ENCODE measurements at places on chromosomes 5 and 9.

DNA sequence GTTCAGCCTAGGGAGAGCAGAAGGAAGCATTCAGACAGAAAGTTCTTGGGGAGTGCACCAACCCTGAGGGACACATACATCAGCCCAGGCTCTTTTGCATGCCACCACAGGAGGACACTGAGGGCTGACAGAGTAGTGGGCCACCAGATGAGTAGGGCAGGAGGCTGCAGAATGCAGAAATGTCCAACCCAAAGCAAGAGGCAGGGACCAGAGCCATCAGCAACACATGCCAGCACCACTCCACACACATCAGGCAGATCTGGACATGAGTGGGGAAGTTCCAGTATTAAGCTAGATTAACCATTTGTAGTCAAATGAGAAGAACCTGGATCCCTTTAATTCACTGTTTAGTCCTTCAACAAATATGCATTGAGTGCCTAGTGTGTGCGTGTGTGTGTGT lies 35.7 kb upstream of the OTULINL start:
- DNase-seq, result no peak

GRCh38 chr5:145683431-145683830 lies 151.7 kb downstream of the PRELID2 start:
- DNase-seq, result no peak

DNA sequence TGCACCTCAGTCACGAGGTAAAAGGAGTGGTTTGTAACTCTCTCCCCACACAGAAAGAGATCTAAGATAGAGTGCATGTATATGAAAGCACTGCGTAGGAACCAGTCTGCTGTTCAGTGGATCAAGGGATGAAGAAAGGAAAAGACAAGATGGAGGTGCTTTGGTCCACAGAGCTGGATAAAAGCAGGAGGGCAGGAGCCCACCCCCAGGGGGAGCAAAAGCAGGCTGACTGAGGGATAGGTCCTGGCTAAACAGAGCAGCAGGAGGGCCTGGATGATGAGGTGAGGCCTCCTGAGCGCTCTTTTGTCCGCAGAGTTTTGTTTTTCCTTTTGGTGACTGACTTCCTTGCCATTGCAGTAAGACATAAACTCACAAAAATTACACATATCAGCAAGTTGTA lies 293.5 kb upstream of the C9orf72 start:
- no peak for DNase-seq

DNA sequence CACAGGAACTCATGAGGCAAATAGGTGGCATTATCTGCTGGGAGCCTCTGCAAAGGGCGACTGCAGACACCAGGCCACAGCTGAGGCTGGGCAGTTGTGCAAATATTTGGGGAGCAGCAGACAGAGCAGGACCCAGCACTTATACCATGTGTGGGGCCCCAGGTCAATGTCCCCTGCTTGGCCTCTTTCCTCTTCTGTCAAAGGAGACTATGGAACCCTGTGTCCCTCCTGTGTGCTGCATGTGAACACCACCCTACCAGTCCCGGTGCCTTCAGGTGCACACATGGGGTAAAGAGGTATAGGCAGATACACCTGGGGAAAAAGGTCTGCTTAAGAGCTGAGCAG lies 50.8 kb downstream of the ROR2 start:
- DNase-seq, result no peak

- no peak for DNase-seq
Measured at GRCh38 chr9:136831002-136831719, 11.1 kb upstream of the AJM1 start.
